Esophagus squamous epithelium (tissue), 5 donors: ENCODE measurements at places on chromosomes 16 and 17.

DNA sequence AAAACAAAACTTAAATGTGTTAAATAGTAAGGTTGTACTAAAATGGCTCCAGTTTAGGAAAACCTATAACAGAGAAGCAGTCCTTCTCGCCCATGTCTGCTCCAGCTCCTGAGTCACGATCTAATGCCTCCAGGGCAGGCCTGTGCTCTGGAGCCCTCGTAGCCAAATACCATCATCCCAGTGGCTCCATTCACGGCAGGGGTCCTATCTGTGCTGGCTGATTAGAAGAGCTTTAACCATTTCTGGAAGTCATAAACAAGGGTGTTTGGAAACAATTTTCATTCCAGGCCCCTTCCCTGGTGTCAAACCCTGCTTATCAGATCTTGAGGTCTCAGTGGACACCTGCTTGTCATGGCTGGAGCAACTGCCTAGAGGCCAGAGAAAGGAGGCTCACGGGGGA is 336.9 kb downstream of the SOX9 start:
- DNase-seq = no peak

GRCh38 chr16:3819746-3820724 is 60.5 kb downstream of the CREBBP start:
- DNase-seq = no peak

DNA sequence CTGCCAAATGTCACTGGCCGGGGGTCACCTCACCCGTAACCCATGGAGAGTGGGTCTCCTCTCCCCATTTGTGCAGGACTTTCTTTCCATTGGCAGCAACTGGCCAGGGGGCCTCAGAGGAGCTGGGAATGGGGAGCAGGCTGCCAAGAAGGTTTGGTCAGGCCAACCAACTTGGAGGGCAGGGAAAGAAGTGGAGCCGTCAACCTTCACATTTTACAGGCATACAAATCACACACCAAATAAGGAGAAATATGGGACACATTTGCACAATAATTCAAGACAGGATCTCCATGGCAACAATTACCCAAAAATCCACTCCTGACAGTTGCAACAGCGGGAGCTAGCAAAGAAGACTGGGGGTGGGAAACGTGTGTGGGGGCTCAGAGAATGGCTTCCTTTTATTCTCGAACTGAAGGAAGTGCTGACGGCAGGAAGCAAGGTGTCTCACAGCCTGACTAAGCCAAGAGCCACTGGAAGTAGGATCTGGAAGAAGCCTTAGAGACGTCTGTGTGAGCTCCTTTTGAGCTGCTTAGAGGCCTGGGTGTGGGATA is 20.9 kb downstream of the RPRML start:
- DNase-seq = no peak

DNA sequence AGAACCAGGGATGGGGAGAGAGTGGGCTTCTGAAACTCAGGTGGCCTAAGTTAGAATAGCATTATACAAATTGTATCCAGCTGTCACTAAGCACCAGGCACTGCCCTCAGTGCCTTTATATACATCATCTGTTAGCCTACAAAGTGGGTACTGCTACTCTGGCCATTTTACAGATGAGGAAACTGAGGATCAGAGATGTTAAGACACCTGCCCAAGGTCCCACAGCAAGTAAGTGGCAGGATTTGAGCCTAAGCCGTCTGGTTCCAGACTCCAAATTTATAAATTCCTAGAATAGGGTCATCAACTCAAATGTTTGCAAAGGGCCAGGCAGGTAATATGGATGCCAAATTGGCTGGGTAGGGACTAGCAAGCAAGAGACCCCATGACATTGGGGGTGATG is 2.3 kb downstream of the ORAI3 start:
- no peak for DNase-seq

DNA sequence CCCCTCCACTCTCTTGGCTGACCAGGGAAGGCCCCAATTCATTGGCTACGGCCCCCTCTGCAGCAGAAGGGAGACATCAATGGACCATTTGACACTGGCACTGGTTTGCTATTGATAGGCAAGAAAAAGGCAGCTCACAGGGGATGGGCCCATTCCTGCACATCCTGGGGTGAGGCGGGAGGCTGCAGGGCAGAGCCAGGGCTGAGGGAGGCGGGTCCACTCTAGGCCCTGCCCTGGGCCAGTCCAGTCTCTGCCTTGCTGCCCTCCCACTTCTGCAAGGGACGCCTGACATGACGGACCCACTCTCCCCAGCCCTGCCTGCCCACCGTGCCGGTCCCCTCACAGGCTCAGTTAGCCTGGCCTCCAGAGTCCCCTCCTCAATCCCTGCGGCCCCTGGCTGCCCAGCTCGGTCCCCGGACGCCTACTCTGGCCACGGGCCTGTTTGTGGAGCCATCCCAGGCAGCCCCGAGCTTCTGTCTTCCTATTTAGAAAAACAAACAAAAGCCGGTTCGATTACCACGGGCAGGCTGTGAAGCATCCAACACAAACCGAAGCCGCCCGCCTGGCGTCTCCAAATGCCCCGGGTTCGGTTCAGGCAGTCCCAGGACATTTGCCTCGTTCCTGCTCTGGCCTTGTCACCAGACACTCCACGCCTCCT is 160.7 kb downstream of the IRX5 start:
- DNase-seq = no peak

GRCh38 chr17:65226227-65226626 is 89.1 kb downstream of the RGS9 start:
- no peak for DNase-seq

GRCh38 chr16:30760001-30760559 is 1.8 kb downstream of the CFAP119 start:
- no peak for DNase-seq

DNA sequence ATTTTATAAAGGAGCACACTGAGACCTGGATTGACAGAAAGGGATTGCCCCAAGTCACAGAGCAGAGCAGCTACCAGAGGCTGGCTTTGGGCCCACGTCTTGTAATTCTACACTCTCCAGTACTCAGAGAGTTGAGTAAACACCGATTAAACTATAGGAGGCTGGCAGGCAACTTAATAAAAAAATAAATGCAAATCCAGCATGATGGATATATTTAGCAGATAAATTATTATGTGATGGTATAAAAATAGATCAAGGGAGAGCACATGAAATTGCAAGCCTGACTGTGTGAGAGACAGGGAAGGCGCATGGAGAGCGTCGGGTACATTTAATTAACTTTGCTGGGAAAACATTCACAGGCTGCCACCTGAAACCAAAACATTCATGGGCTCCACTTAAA is 87.7 kb upstream of the CCL2 start:
- DNase-seq = no peak

DNA sequence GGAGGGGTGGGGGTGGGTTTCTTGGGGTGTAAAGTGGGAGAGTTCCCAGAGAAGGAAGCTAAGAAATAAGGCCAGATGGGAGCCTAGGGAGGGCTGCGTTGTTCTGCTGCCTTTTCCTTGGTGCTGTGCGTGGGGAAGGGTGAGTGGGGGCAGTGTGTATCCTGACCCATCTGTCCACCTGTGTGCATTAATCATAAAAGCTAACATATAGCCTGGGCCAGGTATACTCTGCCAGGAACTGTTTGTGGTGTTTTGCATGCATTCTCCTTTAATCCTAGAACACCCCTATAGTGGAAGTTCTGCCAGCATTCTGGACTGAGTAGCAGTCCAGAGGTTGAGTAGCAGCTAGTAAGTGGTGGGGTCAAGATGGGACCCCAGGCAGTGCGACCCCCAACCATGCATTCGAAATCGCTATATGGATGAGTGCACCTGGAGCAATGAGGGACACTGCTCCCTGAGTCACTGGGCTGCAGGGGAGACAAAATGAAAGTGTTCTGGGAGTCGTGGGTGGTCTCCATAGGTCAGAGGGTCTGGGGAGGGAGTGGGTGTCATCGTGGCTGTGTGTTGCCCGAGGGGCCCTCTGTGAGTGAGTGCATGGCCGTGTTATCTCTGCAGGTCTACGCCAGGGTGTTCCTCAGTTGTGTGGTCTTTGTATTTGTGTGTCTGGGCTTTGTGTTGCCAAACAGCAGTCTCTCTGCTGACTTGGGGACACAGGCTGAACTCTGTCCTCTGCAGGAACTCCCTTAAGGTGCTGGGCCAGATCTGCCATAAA is 1.3 kb downstream of the ERBB2 start:
- no peak for DNase-seq

DNA sequence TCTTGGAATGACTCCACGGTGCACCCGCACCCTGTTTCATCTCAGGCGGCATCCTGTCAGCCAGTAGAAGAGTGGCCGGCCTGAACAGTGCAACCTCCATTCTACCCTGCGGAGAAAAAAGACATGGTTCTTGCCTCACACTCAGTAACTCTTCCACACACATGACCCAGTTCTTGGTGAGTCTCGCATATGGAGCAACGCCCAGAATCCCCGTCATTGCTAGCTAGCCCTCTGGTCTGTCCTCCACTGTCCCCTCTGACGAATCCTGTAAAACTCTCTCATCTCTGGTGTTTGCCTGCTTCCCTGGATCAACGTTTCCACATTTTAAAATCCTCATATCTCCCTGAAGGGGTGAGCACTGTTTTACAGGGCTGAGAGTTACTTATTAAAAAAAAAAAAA is 4.2 kb upstream of the RDM1 start:
- no peak for DNase-seq

DNA sequence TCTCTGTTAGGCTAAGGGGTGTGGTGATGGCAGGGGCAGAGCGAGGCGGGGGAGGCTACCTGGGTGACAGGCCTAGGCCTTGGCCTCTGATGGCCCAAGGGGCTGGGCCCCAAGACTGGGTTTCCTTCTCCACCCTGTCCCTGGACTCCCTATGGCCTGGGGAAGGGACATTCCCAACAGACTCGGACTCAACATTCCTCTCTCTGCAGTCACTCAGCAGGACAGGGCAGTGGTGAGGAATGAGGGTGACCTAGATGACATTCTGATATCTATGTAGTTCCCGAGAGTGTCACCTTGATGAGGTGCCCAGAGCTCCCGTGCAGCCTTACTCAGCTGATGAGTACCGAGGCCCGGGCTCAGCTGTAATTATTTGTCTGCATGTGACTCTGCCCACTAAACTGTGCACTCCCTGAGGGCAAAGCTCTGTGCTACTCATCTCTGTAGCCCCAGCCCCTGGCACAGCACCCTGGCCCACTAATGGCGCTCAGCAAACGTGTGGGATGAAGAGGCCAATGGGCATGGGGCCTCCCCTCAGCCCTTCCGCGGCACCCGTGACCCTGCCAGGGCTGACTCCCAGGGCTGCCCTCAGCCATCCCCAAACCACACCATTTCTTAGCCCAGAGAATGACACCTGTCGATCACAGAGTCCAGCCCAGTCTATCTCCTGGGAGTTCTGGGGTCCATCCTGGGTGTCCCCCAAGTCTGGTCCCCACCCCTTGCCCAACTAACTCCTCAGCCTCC is 2.2 kb downstream of the PLCD3 start:
- DNase-seq = no peak

DNA sequence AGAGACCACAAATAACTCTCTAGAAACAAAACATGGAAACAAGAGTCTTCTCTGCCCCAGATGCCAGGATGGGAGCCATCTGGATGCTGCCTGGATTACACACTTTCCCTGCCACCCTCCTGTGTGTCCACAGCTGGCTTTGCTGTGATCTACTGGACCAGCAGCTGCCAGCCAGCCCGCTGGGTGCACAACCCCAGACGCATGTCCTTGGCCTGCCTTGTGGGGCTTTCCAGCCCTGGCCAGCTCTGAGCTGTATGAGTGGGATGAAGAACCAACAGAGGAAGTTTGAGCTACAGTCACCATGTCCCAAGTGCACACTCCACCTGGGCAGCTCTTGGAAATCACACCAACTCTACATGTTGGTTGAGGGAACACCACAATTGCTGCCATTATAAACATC is 57.0 kb upstream of the TNRC6C start:
- DNase-seq = no peak

DNA sequence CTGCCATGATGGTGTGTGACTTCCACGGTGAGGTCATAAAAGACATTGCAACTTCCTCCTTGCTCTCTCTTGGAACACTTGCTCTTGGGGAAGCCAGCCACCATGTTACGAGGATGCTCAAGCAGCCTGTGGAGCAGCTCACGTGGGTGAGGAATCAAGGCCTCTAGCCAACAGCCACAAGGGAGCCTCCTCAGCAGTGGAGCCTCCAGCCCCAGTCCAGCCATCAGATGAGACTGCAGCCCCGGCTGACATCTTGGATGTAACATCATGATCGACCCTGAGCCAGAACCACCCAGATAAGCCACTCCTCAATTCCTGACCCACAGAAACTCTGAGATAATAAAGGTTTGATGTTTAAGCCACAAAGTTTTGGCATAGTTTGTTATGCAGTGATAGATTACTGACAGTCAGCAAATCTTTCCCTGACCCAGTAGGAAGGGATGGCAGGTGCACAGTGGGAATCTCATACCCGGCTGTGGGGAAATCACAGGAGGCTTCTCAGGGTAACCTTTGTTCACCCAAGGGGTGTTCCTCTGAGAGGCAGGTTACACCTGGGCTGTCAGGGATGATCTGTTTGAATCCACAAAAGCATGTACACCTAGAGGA is 23.3 kb upstream of the GINS2 start:
- no peak for DNase-seq

DNA sequence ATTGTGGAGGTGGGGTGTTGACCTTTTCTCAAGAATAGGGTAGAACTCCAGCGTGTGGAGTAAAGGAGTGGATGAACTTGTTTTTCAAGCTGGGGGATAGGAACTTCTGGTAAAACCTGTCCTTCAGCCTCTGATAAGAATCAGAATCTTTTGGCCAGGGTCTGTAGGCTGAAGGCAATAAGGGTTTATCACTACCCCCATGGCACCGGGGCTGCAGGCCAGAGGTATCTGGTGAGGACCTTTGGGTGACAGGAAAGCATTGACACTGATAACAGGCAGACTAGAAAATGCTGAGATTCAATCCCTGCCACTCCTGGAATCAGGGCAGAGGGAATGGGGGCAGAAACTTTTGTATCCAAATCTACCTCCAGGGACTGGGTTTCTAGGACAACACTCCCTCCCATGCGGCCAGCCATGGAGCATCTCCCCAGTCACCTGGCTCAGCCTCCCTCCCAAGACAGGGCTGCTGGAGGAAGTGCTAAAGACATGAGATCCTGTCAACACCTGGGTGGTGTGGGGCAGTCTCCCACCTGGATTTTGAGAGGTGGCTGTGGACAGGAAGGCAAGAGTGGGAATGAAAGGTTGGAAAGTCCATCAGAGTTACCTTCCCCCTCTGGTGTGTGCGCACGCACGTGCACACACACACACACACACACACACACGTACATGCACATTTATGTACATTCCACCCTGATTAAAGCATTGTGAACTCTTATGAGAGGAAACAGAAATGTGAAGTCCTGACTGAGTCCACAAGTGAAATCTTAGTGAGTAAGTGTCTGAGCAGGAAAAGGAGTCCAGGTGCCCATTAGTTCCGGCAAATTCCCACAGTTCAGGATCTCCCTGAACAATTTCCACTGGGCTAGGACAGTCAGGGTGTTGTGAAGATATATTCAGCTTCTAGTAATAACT is 53.1 kb upstream of the MARCHF10 start:
- no peak for DNase-seq
